ENCODE measurements at places on chromosomes 13 and 19. TPM values are rescaled to one million over a fixed set of nuclear protein-coding genes. Genes with fewer than 3 reads are reported as not detected.

- no peak for DNase-seq
These were observed 800.1 kb upstream of the PCDH9 start for GRCh38 chr13:68030152-68030809.

The IZUMO4 gene
- 2.2 TPM for total RNA-seq

- no peak for DNase-seq
These were observed 5.7 kb downstream of the SLITRK1 start for GRCh38 chr13:83876546-83876945.

- DNase-seq: no peak
These were observed 123.1 kb upstream of the HTR2A start for GRCh38 chr13:47019977-47020376.

DNA sequence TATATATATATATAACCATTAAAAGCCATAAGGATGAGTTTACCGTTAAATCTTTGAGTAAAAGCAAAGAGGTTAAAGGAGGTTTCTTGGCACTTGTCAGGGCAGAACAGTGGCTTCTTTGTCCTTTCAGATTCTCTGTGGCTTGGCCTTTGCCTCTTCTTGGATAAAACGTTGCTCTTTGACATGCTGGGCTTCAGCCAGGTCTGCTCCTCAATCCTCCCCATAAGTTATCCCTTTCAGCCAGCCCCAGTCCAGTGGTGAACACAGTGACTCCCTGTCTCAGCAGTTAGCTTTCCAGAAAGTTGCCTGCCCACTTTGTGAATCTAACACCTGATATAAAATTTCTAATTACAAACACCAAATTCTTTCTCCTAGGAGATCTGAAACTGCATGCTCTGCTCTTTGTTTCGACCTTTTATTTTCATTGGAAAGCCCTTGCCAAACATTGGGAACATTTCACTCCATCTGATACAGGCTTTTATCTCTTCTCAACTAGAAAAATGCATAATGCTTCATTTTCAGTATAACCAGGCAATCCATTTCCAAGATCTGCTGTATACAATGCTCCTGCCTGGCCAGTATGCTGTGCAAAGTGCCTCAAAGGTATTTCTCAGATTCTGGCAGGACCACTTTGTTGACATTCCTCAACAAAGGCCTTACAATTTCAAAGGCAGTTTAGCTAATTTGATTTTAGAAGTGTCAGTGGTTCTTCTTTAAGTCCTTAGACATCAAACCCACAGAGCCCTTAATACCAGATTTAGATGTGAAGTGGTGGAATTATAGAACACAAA is 16.2 kb upstream of the MED4 start:
- peak; percentile 73 for DNase-seq

The SIGLEC5 gene
- not detected for total RNA-seq

- peak; percentile 37 for DNase-seq
These were observed 22.6 kb downstream of the POLR1D start for GRCh38 chr13:27644302-27644701.

DNA sequence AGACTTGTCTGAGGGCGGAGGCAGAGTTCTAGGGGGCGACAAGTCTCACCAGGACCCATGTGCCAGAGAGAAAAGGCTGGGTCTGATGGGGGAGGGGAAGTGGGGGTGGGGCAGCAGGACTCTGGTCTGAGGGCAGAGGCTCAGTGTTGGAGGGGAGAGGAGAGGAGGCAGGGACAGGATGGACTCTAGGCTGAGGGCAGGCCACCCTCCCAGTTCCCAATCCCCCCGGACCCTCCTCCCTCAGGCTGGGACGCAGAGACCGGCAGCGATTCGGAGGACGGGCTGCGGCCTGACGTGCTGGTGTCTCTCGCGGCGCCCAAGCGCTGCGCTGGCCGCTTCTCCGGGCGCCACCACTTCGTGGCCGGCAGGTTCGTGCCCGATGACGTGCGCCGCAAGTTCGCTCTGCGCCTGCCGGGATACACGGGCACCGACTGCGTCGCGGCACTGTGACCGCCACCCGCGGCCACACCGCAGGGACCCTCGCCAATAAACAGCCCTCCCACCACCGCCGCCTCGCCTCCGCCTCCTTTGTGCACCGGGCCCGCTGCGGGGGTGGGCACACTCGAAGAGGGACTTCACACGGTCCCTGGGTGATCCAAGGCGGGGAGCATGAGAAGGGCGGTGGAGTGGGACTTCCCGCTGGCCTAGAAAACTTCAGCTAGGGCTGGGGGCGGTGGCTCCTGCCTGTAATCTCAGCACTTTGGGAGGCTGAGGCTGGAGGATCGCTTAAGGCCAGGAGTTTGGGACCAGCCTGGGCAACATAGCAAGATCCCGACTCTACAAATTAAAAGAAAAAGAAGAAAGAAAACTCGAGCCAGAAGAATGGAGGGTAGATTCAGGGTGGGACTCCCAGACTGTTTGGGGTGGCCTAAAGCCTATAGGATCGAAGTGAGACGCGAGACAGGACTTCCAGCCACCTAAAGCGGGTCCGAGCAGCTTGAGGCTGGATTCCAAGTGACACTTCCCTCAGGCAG is 703 bp upstream of the CILP2 start:
- no peak for DNase-seq

The KLHL26 gene
- 7.5 TPM for total RNA-seq

- no peak for DNase-seq
These were observed 13.0 kb downstream of the CCNA1 start for GRCh38 chr13:36445278-36445677.

DNA sequence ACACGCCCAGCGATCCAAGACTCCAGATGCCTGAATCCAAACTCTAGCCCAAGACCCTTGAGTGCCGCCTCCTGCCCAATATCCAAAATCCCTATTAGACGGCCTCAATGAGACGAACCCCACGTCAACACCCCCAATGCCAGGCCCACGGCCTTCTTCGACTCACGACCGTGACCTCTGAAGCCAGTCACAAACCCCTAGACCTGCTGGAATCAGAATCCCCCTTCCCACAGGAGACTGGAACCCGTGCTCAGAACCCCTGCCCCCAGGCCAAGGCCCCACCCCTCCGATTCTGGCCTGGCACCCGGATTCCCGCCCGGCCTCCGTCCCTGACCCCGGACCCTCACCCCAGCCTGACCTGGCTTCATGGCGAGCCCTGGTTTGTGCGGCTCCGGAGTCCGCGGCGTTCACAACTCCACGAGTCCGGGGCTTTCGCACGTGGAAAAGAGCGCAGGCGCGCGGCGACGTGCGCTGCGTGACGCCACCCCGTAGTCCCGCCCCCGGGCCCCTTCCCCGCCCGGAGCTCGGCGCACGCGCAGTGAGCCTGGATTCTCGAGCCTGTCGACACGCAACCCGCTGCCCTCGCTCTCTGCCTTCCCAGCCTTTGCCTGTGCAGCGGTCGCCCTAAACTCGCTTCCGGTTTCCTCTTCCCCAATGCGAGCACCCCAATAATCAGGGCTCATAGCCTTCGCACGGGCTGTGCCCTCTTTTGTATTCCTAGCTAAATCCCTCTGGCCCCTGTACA is at the start of gene FBL:
Gene FBL, minus strand, starts transcription at position 447 of the 745 bp plus-strand sequence. Its CDS starts 79 bp downstream, at position 368.
- DNase-seq: peak; percentile 89

The OR7C2 gene
- total RNA-seq: not detected

The UBE2L5 gene
- not detected for total RNA-seq

DNA sequence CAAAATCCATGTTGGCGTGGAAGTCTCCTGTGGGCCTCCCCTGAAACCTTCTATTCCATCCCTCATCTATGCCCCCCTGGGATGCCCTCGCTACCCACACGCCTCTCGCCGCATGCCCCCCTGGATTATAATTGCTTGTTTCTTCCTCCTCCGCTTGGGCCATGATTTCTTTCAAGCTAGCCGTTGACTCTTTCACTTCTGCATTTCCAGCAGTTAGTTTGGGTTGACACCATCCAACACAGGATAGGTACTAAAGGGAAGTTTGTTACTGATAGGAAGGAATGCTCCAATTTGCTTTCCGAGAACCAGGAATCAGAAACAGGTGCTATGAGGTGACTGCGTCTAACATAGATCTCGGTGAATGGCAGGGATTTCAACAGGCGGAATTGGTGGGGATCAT is 7.7 kb upstream of the SLC25A15 start:
- DNase-seq: no peak

The VAV1 gene
- 0.12 TPM for total RNA-seq

The ZNF790 gene
- total RNA-seq: 7.2 TPM

The PDX1 gene
- not detected for total RNA-seq

The CYP2S1 gene
- total RNA-seq: 10.3 TPM

The HSH2D gene
- total RNA-seq: not detected

- DNase-seq: no peak
These were observed 36.2 kb upstream of the ATP12A start for GRCh38 chr13:24644036-24644435.

The ZNF506 gene
- total RNA-seq: 18.4 TPM

DNA sequence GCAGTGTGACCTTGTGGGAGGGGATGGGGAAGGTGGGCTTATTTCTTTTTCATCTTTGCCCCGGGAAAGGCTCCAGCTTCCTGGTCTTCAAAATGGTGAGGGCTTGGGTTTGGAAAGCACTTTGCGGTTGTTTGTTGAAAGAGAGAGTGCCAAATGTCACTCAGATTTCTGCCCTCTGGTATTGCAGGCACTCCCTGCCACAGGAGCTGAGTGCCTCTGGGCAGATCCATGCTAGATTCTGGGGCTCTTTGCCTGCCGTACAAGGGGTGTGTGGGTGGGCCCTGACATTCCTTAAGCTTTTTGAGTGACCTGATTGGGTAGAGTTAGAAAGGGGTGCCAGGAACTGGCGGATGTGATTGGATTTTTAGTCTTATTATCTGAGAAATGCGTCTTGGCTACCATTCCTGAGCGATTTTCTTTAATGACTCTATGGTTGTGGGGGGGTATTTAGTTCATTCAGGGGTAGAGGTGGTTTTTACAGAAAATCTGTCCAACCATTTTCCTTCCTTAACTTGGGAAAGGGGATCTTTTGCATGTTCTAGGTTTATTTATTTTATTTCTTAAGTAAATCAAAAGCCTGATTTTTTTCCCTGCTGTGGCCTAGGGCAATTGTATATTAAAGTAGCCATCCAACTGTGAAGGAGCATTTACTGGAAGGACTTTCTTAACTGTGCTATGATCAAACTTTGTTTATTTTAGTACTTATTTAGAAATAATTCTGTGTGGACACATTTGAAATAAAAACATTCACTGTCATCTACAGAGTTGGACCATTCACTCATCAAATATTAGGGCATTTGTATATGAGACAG is 3.2 kb downstream of the ARHGAP35 start:
- peak; percentile 93 for DNase-seq

DNA sequence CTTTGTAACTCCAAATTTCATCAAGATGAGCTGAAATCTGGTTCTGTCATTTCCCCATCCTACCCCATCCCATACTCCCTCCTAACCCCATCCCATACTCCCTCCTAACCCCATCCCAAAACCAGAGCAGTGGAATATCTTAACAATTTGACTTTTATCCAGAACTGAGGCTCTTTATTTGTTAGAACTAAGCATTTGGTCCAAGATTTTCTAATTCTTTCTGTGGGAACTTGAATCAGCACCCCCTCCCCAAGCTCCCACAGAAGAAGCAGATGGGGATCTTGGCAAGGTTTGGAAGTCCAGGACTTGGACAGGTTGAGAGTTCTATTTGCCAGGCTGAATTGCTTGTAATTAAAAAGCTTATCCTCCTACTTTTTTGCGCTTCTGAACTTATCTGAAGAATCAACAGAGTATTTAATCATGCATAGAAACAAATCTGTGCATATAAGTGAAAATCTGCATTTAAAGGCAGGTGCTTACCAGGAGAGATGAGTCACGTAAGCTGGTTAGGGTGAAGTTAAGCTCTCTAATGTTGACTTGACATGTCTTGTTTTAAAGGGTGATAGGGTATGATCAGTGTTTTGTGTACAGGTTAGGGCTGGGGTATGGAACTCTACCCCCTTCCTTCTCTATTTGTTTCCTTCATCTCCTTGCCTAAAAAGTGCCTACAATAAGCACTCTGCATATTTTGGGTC is 111.1 kb downstream of the COG6 start:
- no peak for DNase-seq

The C5AR2 gene
- under 0.01 TPM for total RNA-seq

The FBN3 gene
- not detected for total RNA-seq

GRCh38 chr19:45130236-45130635 is 30.5 kb downstream of the NKPD1 start:
- DNase-seq: no peak

- no peak for DNase-seq
These were observed 6.8 kb downstream of the BICRA start for GRCh38 chr19:47615714-47616113.

DNA sequence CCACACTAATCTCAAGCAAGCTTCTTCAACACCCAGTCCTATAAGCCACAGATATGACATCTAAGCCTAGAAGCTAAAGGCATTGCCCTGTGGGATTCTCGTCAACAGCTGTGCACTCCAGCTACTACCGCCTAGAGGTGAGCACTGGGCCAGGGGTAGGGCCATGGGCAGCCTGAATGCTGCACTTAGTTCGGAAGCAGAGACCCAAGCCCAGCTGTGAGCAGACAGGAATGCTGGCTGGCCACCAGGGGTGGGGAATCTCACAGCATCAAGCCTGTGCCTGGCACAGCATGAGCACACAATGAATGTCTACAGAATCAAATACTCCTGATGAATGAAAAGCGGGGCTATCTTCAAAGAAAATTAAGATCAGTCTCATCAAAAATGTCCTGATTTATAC is 167.5 kb upstream of the UBL3 start:
- DNase-seq: no peak

DNA sequence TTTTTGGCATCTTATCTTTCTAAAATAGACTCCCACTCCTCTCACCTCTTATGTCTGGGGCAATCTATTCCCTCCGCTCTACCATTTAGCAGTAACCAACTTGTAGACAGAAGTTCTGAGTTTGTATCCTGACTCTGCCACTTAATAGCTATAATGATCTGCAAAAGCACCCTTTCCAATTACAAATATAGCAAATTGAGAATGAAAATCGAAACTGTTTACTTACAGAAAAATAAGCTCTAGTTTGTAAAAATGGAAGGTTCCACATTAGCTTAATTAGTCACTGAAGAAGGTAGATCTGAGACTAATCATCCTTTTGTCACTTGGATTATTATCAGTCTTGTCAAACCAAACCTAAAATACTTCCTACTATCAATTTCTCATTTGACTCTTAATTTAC is 409.3 kb downstream of the DIAPH3 start:
- no peak for DNase-seq

- no peak for DNase-seq
These were observed 34.9 kb upstream of the MLNR start for GRCh38 chr13:49185264-49185663.

- no peak for DNase-seq
These were observed 902 bp upstream of the CCDC106 start for GRCh38 chr19:55646889-55647731.

Data from RPMI7951 (cell line).